Activated T-helper 2 cell treated with anti-CD3 and anti-CD28 coated beads, Interferon-gamma antibody, Interleukin-2, Interleukin-4, amounts not matched to agents 10 μg/mL and 5 μg/mL and 100 μg/mL, durations not matched to agents 14 hours and 24 hours and 36 hours (primary cell): ENCODE measurements at places on chromosomes 12 and 14. TPM values are rescaled to one million over a fixed set of nuclear protein-coding genes. Genes with fewer than 3 reads are reported as not detected.
A peak's percentile ranks its signal among the peaks of the same experiment; 100 is the strongest.

Gene KRT77
- total RNA-seq = not detected in 2 replicates

Gene PRIM1
- total RNA-seq = 59.4 and 63.9 TPM in 2 replicates

Gene TSPAN11
- not detected in 2 replicates for total RNA-seq

Gene AQP2
- not detected in 2 replicates for total RNA-seq

Gene SLC39A2
- 0.18 and 0.30 TPM in 2 replicates for total RNA-seq

Gene CLEC7A
- not detected in 2 replicates for total RNA-seq

Gene ETV6
- total RNA-seq = 68.2 and 69.4 TPM in 2 replicates

DNA sequence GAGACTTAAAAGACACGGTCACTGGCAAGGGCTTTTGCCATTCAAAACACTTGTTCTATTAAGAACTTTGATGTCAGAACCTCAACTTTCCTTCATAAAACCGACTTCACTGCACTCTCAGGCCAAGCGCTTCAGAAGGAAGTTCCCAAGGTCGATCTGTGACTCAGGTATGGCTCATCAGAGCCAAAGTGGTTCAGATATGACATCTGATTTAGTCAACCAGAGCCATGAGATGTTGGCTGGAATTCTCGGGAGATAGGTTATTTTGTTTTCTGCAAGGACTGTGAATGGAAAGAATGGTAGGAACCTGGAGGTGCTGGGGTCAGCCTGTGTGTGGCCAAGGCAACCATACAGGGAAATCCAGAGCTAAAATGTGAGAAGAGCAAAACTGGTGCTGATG is 445.6 kb downstream of the GLT1D1 start:
- H3K27ac ChIP-seq = no peak overlapping the region
- DNase-seq = no peak
- no peaks in the 10 kb centered on the region for H3K27me3 ChIP-seq

- peaks cover 27% of the 10 kb centered on the region for H3K27me3 ChIP-seq
- no peak for DNase-seq
- H3K36me3 ChIP-seq = no peaks in the 10 kb centered on the region
- no peak overlapping the region for H3K4me3 ChIP-seq
- H3K27ac ChIP-seq = no peak overlapping the region
- H3K4me1 ChIP-seq = peaks cover 12% of the 10 kb centered on the region
Measured at GRCh38 chr14:54785136-54785777, 117.4 kb downstream of the GCH1 start.

DNA sequence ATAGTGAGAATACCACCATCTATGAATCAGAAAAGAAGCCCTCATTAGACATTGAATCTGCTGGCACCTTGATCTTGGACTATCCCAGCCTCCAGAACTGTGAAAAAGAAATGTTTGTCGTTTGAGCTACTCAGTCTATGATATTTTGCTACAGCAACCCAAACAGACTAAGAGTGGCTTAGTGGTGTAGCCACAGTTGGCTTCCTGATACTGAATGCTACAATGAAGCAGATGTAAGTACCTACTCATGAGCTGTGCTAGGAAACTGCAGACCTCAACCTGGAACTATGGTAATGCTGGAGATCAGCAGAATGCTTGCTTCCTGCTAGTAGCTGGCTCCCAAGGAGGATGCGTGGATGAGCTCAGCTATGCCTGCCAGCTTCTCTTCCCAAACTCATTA is 268.6 kb upstream of the CRY1 start:
- no peak overlapping the region for H3K27ac ChIP-seq
- no peak for DNase-seq
- peaks cover 14% of the 10 kb centered on the region for H3K36me3 ChIP-seq
- H3K4me1 ChIP-seq = peaks cover 31% of the 10 kb centered on the region
- H3K4me3 ChIP-seq = no peak overlapping the region
- H3K27me3 ChIP-seq = no peaks in the 10 kb centered on the region

- H3K36me3 ChIP-seq = no peaks in the 10 kb centered on the region
- H3K4me1 ChIP-seq = peaks cover 3% of the 10 kb centered on the region
- DNase-seq = no peak
- no peak overlapping the region for H3K4me3 ChIP-seq
Measured at GRCh38 chr14:104981699-104982541, 3.7 kb upstream of the CLBA1 start.

DNA sequence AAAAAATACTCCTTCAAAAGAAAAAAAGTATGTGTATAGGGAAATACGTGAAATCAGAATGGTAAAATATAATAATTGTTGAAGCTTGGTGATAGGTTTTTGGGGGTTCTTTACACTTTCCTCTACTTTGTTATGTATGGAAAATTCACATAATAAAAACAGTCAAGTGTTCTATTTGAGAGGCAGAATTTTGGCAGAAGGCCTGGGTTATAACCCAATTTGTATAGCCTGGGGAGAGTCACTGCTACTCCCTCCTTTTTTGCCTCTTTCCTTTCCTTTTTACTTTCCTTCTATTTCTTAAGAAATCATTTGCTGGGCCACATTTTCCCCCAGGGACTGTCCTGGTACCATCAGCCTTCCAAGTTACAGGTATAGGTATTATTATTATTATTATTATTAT is 105.7 kb downstream of the CRADD start:
- no peak overlapping the region for H3K27ac ChIP-seq
- no peak for DNase-seq
- peaks cover 24% of the 10 kb centered on the region for H3K36me3 ChIP-seq
- no peaks in the 10 kb centered on the region for H3K27me3 ChIP-seq

GRCh38 chr14:68729556-68729955 is 63.3 kb downstream of the ZFP36L1 start:
- DNase-seq = no peak
- H3K27ac ChIP-seq = no peak overlapping the region

DNA sequence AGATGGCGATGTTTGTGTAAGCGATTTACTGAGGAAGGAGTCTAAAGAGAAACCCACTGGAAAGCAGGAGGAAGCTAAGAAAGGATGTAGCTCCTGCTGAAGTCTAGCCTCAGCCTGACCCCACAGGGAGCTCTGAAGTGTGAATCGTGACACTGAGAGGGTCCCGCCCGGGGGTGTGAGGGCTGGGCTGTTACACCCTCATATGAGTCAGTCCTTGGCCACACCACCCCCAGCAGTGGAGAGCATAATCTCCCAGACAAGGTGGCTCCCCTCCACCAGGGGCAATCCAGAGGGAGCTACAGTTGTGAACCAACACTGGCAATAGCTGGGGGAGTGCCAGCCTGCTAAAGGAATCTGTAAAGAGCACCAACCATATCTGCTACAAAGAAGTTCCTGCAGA is 31.5 kb downstream of the SVOP start:
- DNase-seq = no peak
- H3K36me3 ChIP-seq = no peaks in the 10 kb centered on the region
- H3K27ac ChIP-seq = no peak overlapping the region
- no peak overlapping the region for H3K4me3 ChIP-seq

DNA sequence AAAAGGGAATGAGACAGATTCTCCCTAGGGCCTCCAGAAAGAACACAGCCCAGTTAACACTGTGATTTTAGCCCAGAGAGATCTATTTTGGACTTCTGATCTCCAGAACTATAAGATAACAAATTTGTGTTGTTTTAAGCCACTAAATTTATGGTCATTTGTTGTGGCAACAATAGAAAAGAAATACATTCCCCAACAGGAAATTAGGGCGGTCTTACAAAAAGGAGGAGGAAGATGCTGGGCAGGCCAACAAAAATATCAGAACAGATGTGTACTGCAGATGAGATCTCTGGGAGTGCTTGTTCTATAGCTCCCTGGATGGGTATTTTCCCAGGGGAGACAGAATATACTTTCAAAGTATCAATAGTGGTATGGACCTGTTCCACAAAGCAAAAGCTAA is 32.0 kb upstream of the SOCS2 start:
- H3K27ac ChIP-seq = no peak overlapping the region
- H3K4me3 ChIP-seq = no peak overlapping the region
- H3K36me3 ChIP-seq = peaks cover 16% of the 10 kb centered on the region
- H3K4me1 ChIP-seq = peaks cover 24% of the 10 kb centered on the region
- DNase-seq = no peak

DNA sequence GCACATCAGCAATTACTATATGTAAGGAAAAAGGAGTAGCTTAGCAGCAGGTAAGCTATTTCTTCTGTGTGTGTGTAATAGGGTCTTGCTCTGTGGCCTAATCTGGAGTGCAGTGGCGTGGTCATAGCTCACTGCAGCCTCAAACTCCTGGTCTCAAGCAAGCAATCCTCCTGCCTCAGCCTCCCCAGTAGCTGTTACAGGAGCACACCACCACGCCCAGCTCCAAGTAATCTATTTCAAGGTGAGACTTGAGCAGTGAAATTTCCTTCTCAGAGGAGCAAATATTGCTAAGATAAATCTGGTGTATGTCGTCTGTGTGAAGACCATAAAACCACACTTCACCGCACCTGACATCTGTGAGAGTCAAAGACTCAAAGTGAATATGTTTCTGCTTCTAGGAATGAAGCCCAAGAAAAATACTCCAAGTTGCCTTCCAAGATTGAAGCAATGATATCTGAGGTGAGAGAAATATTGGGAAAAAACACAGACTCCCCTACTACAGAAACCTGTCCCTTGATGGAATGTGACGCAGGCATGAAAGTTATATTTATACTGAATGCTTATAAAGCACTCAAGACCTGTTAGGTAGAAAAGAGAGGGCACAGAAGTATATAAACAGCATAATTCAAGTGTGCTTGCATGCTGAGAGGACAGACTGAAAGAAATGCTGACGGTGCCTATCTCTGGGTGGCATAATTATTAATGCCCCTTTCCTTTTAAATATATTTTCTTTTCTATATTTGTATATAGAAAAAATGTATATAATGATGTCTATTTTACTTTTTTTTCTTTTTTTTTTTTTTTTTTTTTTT is 2.5 kb upstream of the SELPLG start:
- H3K27me3 ChIP-seq = no peaks in the 10 kb centered on the region
- H3K4me1 ChIP-seq = peaks cover 57% of the 10 kb centered on the region
- H3K27ac ChIP-seq = peak overlapping the region; percentile 99

DNA sequence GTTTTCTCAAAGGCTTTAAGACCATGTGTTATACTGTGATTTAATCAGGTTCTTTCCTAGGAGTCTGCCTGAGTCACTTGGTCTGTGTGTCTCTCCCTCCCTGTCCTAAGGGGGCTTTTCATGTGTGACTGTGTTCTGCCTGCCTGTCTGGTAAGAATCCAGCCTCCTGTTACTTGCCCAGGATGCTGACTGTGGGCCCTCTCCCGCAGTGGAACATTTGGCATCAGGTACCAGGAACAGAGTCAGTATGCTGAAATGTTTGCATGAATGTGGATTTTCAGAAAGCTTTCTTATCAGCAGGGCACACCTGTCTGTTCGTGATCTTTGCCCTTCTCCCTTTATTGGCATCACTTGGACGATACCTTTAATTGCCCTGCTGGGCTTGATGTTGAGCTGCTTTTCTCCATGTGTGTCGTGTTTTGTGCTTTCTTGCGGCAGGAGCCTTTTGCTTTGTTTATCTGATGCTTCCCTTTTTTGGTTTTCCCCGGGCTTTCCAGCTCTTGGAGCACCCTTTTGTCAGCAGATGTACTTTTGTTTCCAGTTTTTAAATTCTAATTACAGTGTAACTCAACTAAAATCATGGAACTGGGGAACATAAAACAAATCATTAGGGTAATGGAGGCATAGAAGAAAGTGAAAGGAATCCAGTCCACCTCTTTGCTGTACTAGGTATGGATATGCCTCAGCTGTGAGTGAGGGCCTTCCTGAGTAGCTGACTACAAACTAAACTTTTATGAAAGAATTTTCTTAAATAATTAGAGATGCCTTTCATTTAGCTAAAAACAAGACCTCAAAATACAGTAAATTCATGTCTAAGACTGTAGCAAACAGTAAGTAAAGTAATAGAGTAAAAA is 72.5 kb downstream of the TRAF3 start:
- H3K27ac ChIP-seq = peak overlapping the region; percentile 29
- peaks cover 42% of the 10 kb centered on the region for H3K36me3 ChIP-seq
- no peak for DNase-seq

GRCh38 chr12:110739894-110740293 is 2.8 kb downstream of the PPP1CC start:
- H3K4me1 ChIP-seq = peaks cover 53% of the 10 kb centered on the region
- peak overlapping the region; percentile 84 for H3K4me3 ChIP-seq
- no peak for DNase-seq
- H3K36me3 ChIP-seq = peaks cover 53% of the 10 kb centered on the region
- no peaks in the 10 kb centered on the region for H3K27me3 ChIP-seq

DNA sequence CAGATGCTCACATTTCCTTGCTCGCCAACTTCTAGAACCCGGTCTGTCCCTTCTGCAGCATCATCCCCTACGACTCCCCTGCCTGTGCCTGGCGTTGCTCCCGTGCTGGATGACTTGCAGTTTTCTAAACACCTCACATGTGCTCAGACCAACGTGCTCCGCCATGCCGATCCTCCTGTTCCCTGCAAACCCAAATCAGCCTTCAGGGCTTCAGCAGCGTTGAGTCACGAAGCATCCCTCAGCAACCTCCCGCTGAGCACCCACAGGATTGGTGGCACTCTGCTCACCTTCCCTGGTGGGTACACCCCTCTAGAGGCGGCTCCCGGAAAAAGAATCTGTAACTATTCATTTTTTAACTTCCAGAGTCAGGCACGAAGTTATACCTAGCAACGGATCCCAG is 2.8 kb upstream of the PIWIL1 start:
- no peak overlapping the region for H3K27ac ChIP-seq
- peaks cover 15% of the 10 kb centered on the region for H3K27me3 ChIP-seq
- no peak for DNase-seq
- no peaks in the 10 kb centered on the region for H3K36me3 ChIP-seq
- no peak overlapping the region for H3K4me3 ChIP-seq

DNA sequence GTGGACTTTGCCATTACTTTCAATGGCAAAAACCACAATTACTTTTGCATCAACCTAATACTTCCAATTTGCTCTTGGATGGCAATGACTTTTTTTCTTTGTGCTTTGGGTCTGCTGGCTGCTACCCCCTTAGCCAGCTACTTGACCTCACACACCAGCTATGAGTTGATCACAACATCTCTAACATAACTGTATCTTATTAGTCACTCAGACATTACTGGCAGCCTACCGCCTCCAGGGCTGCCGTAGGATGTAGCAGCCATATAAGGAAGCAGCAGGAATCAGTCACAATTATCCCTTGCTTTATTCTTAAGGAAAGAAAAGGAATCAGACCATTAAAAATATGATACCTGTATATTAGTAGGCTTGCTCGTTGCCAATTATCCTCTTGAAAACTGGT is 260.5 kb downstream of the ADAMTS20 start:
- no peak overlapping the region for H3K4me3 ChIP-seq
- H3K27me3 ChIP-seq = no peaks in the 10 kb centered on the region
- H3K36me3 ChIP-seq = no peaks in the 10 kb centered on the region
- H3K27ac ChIP-seq = no peak overlapping the region

- H3K4me1 ChIP-seq = no peaks in the 10 kb centered on the region
- H3K27ac ChIP-seq = no peak overlapping the region
Measured at GRCh38 chr12:46005823-46006222, 15.4 kb upstream of the SCAF11 start.

DNA sequence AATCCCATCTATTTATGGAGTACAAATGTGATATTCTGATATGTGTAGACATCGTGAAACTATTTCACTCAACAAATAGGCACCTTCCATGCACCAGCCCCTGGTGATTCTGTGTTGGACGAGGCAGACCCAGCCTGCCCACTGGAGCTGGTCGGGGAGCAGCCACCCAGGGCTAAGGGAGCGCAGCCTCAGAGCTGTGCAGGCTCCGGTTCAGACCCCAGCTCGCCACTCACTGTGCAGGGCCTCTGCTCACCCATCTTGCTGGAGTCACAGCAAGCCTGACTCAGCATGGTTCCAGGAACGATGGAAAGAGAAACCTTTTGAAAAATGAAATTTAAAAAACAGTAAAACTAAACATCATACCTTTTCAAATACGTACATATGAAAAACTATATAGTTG is 52.3 kb upstream of the BCL11B start:
- no peak for DNase-seq
- peaks cover 5% of the 10 kb centered on the region for H3K27me3 ChIP-seq
- H3K4me1 ChIP-seq = peaks cover 6% of the 10 kb centered on the region
- H3K27ac ChIP-seq = no peak overlapping the region
- H3K4me3 ChIP-seq = no peak overlapping the region
